ELR (cell line): ENCODE measurements at places on chromosomes 7 and 10.

DNA sequence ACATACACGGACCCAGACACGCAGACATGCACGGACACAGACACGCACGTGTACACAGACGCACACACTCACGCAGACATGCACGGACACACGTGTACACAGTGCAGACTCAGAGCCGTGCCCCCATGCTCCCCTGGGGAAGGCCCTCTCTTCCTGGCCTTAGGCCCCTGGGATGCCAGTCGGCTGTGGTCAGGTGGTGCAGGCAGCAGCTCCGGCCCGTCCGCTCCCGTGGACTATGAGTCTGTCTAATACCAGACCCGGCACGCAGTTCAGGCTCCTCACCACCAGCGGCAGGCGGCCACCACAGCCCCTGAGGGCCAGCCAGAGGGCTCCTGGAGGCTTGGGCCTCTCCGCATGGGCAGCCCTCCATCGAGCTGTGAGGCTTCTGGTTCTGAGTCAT lies 52.0 kb upstream of the NKX6-2 start:
- DNase-seq: no peak

GRCh38 chr10:120948889-120949608 lies 97.9 kb downstream of the WDR11 start:
- peak; percentile 59 for DNase-seq

DNA sequence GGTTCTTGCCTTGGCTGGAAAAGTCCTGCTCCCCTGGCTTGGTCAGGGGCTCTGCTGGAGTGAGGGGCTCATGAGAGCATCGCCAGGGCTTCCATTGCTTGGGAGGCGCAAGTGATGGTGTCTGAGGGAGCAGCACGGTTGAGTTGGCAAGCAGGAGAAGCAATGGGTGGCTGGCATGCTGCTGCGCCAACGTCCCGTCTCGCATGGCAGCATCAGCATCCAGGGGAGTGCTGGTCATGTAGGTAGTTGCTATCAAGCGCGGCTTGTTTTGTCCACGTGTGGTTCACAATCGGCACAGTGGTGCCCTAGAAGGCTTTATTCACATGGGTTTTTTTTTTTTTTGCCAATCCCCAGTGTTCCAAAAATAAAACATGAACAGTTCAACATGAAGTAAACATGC lies 3.8 kb downstream of the PYROXD2 start:
- DNase-seq: no peak

- no peak for DNase-seq
These were observed 128.5 kb downstream of the PTEN start for GRCh38 chr10:87991946-87992345.

- DNase-seq: peak; percentile 49
These were observed 9.0 kb upstream of the RSBN1L start for GRCh38 chr7:77687100-77687746.
